ENCODE measurements at places on chromosomes 12 and 14.

DNA sequence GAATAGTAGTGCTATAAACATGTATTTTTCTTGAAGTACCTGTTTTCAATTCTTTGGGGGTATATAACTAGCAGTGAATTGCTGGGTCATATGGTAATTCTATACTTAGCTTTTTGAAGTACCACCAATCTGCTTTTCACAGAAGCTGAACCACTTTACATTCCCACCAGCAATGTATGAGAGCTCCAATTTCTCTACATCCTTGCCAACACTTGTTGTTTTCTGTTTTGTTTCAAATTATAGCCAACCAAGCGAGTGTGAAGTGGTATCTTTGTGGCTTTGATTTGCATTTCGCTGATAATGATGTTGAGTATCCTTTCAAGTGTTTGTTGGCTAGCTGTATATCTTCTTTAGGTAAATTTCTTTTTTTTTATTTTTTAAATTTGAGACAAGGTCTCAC, 95.7 kb downstream of the PAPLN start:
- no peak for DNase-seq

DNA sequence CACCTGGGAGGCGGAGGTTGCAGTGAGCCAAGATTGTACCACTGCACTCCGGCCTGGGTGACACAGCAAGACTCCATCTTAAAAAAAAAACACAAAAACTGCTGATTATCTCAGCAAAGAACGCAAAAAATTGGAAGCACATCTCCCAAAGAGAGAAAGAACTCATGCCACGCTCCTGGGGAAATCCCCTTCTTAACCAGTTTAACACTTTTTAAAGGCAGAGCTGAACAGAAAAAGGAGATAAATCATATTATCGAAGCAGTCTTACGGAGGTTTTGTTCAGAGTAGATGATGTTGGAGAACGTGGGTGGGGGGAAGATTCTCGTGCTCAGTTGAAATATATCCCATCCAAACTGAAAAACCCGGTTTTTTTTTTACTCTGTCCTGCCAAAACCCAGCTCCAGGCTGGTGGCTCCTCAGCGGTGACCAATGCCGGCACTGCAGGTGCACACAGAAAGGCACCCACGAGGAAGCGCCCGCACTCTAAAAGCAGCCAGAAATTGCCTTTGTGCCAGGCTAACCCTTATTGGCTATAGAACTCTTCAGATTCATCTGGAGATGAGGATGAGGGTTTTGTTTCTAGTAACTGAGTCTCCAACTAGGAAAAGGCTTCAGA, 100.2 kb upstream of the PARP11 start:
- no peak for DNase-seq

GRCh38 chr12:64528616-64529015, 76.7 kb downstream of the TBK1 start:
- no peak for DNase-seq

DNA sequence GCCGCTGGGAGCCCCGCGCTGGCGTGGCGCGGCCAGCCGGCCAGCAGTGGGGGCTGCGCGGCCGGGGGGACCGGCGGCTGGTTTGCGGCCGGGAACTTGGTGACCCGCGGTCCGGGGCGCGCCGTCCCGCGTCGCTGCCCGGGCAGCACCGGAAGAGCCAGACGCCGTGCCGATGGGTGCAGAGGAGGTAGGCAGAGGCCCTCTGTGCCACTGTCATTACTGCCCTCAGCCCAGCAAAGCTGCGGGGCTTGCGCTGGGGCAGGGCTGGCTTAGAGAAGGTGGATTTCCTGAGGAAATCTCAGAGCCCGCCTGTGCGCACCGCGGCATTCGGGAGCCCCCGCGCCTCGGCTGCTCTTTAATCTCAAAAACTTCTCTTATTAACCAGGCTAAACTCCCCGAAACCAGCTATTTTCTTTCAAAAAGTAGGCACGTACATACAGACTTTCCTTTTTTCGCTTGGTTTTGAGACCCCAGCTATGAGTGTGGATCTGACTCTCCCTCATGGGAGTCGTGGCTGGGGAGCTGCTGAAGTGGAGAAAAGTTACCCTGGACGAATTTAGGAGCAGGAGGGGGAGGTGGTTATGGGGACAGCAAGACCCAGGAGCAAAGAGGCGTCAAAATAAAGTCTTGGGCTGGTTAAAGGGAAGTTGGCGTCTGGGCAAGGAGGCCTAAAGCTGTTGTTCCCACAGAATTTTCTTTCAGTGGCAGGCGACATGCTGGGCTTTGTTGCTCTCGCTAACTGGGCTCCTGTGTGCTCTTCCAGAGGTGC, 802 bp downstream of the SUSD6 start:
- no peak for DNase-seq

DNA sequence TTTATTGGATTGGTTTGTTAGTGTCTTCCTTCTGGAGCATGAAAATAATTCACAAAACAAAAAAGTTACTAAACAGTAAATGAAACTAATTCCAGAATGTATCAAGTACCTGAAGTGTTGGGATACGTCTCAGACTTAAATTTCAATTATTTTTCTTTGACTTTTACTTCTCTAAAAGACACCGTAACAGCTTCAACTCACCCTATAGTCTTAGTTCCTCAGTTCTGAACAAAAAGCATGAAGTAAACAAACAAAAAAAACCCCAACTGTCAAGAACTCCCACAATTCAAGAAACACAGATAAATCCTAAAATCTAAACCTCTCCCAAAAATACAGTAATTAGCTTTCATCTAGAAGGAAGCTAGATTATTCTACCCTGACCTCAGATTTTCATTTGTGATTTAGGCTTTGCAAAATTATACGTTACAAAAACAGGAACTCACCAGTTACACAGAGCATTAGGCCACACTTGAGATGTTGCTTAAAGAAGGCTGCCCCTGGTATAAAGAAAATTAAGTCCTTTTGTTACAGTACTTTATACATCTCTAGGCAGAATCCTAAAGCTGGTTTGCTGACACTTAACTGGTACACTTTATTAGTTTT, 10.2 kb downstream of the HEATR5A start:
- DNase-seq: no peak

DNA sequence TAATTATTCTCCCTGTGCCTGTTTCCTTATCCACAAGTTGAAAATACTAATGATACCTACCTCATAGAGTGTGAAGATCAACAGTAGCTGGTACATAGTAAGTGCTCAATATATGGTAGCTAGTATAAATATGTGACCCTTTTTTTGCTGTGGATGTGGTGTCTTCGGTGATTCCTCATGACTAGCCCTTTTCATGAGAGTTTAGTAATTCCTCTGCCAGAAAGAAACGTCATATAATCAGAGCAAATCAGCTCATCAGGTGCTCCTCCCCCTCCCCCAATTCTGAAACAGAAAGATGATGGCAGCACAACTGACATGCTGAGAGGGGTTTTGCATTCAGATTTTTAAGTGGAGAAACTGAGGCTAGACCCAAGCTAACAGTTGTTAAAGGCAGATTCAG, 210.8 kb downstream of the SLC41A2 start:
- no peak for DNase-seq

- DNase-seq: no peak
These were observed 47.6 kb downstream of the TMEM30B start for GRCh38 chr14:61233436-61233956.

GRCh38 chr12:125184213-125184967, 119.2 kb downstream of the AACS start:
- DNase-seq: no peak

GRCh38 chr12:46711756-46712155, 114.0 kb downstream of the SLC38A4 start:
- no peak for DNase-seq

- DNase-seq: no peak
These were observed 169.5 kb upstream of the EGLN3 start for GRCh38 chr14:34120185-34120977.

GRCh38 chr14:65296402-65296801, 116.1 kb upstream of the FUT8 start:
- DNase-seq: no peak

- no peak for DNase-seq
These were observed 101.0 kb downstream of the PIWIL1 start for GRCh38 chr12:130438711-130439110.

GRCh38 chr12:127126260-127126628, 1140.7 kb upstream of the TMEM132C start:
- no peak for DNase-seq

DNA sequence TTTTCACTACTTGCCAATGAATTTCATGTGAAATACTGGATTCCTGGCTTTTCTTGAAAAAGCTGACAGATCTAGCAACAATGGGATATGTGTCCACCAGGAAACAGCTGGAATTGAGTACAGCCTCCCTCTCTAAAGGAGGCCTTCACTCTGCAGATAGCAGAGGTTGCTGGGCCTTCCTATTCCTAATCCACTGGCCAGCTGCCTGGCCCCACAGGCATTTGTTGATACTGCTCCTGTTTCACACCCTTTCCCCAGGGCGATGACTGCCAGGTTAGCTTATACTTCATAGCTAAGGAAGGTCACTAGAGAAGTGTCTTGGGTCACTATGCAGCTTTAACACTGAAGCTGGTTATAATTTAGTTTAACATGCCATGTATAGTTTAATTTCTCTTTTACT, 87.5 kb upstream of the PDZRN4 start:
- no peak for DNase-seq

GRCh38 chr14:41607966-41608663, 1.4 kb downstream of the LRFN5 start:
- DNase-seq: no peak

GRCh38 chr14:79705126-79705894, 506.0 kb downstream of the DIO2 start:
- no peak for DNase-seq

DNA sequence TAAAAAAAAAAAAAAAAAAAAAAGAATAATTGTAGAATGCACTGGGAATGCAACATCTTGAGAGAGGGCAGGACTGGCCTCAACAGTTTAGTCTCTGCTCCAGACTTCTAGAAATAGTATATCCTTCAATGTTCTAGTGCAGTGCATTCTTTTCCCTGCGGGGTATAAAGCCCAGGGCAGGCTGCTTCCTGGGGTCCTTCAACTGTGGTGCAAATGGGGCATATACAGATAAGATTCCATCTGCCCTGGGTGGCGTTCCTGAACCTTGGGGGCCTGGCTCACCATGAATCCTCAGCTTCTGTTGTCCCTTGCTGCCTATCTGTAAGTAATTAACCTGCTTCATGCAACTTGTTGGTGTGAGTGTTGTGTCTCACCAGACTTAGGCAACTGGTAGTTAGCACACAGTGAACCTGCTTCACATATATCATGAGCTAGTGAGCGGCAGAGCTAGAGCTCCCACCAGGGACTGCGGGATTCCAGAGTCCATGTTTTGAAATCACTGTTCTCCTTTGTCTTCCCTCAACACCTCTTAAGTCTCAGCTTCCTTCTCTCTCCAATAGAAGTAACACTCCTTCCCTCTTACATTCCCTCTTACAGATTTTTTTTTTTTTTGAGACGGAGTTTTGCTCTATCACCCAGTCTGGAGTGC, 177.6 kb downstream of the SUDS3 start:
- DNase-seq: no peak

DNA sequence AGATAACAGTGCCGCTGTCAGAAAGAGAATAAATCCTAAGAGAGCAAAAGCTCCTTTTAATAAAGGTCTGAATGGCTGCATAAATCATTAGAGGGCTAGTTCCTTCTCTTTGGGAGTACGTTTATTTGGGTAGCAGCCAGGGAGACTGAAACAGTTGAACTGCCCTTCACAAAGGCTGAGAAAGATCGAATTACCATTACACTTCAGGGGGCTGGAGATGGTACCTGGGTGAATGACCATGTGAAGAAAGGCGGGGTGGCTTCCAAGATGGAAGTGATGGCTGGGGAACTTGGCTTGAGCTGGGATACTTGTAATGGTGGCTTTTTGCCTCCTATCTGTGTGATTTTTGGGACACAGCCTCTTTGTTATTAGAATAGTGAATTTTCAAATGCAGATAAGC, 1.7 kb upstream of the FGD4 start:
- DNase-seq: no peak

DNA sequence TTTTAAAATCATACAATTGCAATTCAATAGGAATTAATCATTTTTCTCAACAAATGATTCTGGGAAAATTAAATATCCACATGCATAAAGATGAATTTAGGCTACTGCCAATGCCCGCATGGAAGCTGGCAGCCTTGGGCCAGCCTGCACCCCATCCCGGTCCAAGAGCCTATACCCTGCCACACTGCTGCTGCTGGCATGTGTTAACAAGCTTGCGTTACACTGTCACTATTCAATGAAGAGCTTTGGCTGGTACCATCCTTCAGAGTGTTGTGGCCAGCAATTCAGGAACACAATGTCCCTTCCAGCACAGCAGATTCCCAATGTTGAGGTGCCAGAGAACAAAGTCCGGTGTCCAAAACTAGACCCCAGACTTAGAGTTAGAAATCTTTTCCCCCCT, 13.6 kb upstream of the TAS2R14 start:
- no peak for DNase-seq

- no peak for DNase-seq
These were observed 137.7 kb upstream of the FGD4 start for GRCh38 chr12:32261638-32262037.

DNA sequence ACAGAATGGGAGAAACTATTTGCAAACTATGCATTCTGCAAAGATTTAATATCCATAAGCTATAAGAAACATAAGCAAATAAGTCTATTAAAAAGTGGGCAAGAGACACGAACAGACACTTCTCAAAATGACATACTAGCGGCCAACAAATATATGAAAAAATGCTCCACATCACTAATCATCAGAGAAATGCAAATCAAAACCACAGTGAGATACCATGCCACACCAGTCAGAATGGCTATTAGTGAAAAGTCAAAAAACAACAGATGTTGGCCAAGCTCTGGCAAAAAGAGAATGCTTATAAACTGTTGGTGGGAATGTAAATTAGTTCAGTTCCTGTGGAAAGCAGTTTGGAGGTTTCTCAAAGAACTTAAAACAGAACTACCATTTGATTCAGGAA, 121.3 kb downstream of the KCNMB4 start:
- DNase-seq: no peak

DNA sequence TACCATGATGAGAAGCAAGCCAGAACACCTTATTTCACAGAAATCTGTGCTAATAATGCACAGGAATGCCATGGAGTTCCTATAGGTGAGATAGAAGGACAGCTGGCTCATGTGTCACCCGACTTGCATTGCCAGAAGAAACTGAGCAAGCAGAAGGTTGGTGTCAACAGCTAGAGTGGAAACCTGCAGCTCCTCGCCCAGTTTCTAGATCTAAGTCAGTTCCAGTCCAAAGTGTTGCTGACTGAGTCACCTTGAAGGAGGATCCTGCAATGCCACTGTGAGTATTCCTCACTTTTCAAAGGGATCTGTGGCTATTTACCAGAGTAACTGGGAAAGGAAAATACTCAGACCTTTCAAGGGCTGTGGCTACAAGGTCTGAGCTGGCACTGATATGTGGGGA, 17.1 kb downstream of the CDKL1 start:
- DNase-seq: no peak

GRCh38 chr12:27253347-27253746, 9.3 kb downstream of the STK38L start:
- DNase-seq: no peak

- no peak for DNase-seq
These were observed 61.7 kb upstream of the PTPRR start for GRCh38 chr12:70982286-70982685.

GRCh38 chr12:6573001-6573400, 4.9 kb upstream of the NOP2 start:
- no peak for DNase-seq

- no peak for DNase-seq
These were observed 106.6 kb downstream of the BTG1 start for GRCh38 chr12:92039046-92039445.

GRCh38 chr14:102605029-102605428, 12.6 kb downstream of the RCOR1 start:
- DNase-seq: no peak

All from stimulated activated CD4-positive, alpha-beta T cell treated with anti-CD3 and anti-CD28 coated beads, Interleukin-1b, Interleukin-23, amount 100 ng/mL, for 24 hours (primary cell).